ENCODE measurements at places on chromosomes 1 and 21. TPM values are rescaled to one million over a fixed set of nuclear protein-coding genes. Genes with fewer than 3 reads are reported as not detected.

- no peak for DNase-seq
Observed at GRCh38 chr21:36765229-36765628, 66.3 kb downstream of the SIM2 start.

- DNase-seq = no peak
Observed at GRCh38 chr1:42138586-42138985, 14.6 kb upstream of the GUCA2B start.

DNA sequence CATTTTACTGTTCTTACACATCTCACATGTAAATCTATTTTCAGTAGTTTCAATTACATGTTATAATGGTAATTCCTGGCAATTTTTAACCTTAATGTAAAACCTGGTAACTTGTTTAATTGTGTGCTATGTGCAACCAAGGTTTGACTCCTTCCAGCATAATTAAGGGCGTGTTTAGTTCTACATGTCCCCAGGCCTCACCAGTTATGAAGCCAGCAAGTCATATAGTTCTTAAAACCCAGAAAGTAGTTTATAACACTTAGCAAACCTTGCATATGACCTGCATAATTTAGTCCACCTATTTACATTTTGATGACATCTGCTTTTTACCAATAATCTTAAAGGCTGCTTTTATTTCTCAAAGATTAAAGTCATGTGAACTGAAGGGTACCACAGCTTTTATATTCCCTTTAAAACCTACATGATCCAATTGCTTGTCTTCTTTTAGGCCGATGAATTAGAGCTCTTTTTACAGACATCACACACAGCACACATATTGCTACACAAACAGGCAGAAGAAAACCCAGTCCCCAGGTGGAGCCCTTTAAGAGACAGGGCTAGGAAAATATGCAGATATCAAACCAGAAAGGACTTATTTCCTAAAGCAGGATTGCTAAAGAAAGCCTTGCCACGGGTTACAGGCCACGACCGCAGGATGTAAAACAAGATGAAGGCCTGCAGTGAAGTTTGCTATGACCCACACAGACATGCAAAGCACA lies 23.2 kb upstream of the SYCP1 start:
- DNase-seq = no peak

- DNase-seq = no peak
Observed at GRCh38 chr1:80445033-80445432, 1355.7 kb upstream of the ADGRL2 start.

The RNF223 gene
- total RNA-seq = not detected

The GPA33 gene
- total RNA-seq = not detected

GRCh38 chr1:24990779-24991641 lies 60.9 kb upstream of the RUNX3 start:
- DNase-seq = no peak

- DNase-seq = no peak
Observed at GRCh38 chr1:28663871-28664470, 4.6 kb upstream of the GMEB1 start.

DNA sequence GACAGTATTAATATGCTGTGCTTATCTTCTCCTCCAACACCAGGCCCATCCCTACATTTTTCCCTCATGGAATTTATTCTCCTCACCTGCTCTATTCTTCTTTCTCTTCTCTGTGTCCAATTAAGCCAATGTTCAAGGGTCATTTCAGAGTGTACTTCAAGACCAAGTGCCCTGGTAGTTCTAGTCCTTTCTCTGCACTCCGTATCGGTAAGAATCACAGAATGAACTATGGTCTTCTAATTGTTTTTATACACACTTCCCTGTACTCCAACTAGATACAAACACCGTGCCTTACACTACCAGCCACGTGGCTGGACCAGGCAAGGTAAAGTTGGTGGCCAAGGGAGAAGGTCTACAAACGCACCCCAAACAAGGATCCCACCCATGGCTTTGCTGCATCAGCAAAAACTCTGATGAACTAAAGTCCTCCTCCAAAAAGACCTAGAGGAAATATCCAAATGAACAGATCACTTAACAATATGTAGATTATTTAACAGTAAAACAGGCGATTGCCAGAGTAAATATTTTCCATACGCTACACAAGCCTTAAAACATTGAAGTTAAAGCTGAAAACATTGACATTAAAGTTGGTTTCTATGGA lies 40.1 kb upstream of the LPAR3 start:
- DNase-seq = no peak

GRCh38 chr1:175209493-175209921 lies 16.9 kb upstream of the KIAA0040 start:
- DNase-seq = no peak

DNA sequence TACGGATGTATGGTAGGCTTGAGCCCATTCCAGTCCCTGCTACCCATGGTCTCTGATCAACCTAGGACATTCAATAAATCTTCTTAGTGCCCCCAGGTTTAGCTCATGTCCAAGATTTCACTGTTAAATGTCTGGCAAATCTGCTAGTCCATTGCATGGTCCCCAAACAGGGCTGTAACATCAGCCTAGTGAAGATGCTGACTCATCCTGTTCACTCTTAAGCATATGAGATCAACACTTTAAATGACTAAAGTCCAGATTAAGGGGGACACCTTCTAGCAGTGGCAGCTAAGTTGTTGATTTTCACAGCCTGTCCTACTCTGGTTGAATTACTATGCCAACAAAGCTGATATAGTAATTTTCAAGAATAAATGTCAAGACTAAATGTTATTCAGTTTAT lies 46.5 kb upstream of the NUF2 start:
- DNase-seq = no peak

The IFI6 gene
- 28.4 TPM for total RNA-seq

DNA sequence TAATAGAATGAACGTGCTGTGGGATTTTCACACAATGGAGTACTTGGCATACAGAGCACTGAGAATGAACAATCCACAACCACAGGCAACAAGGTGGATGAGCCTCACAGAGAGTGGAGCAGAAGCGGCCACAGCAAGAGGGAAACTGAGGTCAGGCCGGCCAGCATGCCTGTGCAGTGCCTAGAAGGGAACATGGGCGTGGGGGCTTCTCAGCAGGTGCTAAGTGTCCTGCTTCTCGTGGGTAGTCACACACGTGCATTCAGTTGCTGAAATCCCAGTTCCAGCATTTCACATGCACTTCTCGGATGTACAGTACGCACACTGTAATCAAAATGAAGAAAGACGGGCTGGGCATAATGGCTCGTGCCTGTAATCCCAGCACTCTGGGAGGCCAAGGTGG lies 33.1 kb downstream of the WDR4 start:
- DNase-seq = no peak

- DNase-seq = no peak
Observed at GRCh38 chr1:100423832-100424337, 71.6 kb downstream of the CDC14A start.

The ITLN2 gene
- total RNA-seq = not detected

The ADAMTS4 gene
- 13.6 TPM for total RNA-seq

The DCLRE1B gene
- total RNA-seq = 10.7 TPM

GRCh38 chr1:116508984-116509980 lies 61.5 kb downstream of the CD58 start:
- peak; percentile 68 for DNase-seq

GRCh38 chr1:64900916-64901315 lies 65.4 kb downstream of the JAK1 start:
- DNase-seq = no peak

The SYTL1 gene
- total RNA-seq = not detected

The NUDT4B gene
- not detected for total RNA-seq

GRCh38 chr21:31232344-31232743 lies 111.7 kb downstream of the TIAM1 start:
- DNase-seq = no peak

GRCh38 chr1:84301785-84302385 lies 377 bp downstream of the SAMD13 start:
- no peak for DNase-seq

- DNase-seq = peak; percentile 14
Observed at GRCh38 chr1:59236721-59237545, 60.0 kb upstream of the FGGY start.

- no peak for DNase-seq
Observed at GRCh38 chr1:219514728-219515127, 98.2 kb downstream of the ZC3H11B start.

- no peak for DNase-seq
Observed at GRCh38 chr1:50231209-50231608, 122.5 kb downstream of the ELAVL4 start.

- DNase-seq = no peak
Observed at GRCh38 chr1:10652626-10653025, 143.8 kb downstream of the CASZ1 start.

The CELA3A gene
- not detected for total RNA-seq

GRCh38 chr1:3117879-3118278 lies 48.9 kb downstream of the PRDM16 start:
- no peak for DNase-seq

GRCh38 chr1:26405281-26405915 lies 5.2 kb upstream of the LIN28A start:
- DNase-seq = no peak

GRCh38 chr1:21217812-21218596 lies 41.3 kb upstream of the EIF4G3 start:
- peak; percentile 42 for DNase-seq

DNA sequence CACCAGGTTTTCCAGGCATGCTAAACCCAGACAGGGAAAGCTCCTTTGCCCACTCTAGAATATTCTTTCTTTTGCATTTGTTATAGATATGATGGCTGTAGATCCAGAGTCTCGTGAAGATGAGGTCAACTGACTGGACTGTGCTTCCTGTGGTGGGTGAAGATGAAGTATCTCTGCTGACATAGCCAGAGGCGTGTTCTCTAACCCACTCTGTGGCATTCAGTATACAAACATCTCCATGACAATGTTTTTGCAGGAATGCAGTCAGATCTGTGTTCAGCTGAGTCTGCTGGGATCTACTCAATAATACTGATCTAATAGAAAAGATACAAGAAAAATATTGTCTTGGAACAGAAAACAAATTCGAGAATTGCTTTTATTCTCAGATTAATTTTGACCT lies 11.3 kb downstream of the RWDD2B start:
- DNase-seq = no peak

DNA sequence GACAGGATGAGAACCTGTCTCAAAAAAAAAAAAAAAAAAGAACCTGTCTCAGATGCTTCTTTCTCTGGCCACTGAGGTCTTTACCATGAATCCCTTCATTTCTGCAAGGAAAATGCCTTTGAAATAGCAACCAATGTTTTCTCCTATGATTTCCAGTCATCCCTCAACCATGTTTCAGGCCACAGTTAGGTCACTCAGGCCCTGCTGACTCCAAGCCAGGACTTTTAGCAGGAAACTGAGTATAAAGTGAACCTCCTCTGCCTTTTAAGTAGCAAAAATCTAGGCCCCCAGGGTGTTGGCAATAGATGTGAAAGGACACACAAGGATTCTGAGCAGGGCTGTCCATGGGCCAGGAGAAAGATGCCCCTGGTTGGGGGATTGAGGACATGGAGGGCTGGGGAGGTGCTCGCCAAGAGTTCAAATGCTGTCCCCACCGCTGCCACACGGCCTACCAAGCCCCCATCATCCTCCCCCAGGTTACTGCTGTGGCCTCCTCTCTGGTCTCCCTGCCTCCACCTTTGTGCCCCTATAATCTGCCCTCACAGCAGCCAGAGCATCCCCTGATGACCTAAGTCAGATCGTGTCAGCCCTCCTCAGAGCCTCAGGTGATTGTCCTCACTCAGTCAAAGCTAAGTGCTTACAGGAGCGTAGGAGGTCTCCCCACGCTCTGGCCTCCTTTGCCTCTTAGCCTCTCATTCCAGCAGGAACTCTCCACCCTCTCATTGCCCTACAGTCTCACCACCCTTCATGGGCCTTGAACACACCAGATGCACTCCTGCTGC lies 54.6 kb downstream of the MATN1 start:
- DNase-seq = no peak

The FMO2 gene
- total RNA-seq = not detected

GRCh38 chr1:30120245-30121000 lies 603.0 kb downstream of the MATN1 start:
- DNase-seq = no peak

The PRKAA2 gene
- total RNA-seq = 0.78 TPM

GRCh38 chr1:197284325-197284724 lies 16.3 kb downstream of the CRB1 start:
- DNase-seq = no peak

- DNase-seq = no peak
Observed at GRCh38 chr1:117574161-117574835, 31.6 kb upstream of the TENT5C start.

GRCh38 chr1:1371364-1371745 lies 3.7 kb downstream of the AURKAIP1 start:
- no peak for DNase-seq

The WNT3A gene
- total RNA-seq = not detected

The SLAMF9 gene
- total RNA-seq = not detected

DNA sequence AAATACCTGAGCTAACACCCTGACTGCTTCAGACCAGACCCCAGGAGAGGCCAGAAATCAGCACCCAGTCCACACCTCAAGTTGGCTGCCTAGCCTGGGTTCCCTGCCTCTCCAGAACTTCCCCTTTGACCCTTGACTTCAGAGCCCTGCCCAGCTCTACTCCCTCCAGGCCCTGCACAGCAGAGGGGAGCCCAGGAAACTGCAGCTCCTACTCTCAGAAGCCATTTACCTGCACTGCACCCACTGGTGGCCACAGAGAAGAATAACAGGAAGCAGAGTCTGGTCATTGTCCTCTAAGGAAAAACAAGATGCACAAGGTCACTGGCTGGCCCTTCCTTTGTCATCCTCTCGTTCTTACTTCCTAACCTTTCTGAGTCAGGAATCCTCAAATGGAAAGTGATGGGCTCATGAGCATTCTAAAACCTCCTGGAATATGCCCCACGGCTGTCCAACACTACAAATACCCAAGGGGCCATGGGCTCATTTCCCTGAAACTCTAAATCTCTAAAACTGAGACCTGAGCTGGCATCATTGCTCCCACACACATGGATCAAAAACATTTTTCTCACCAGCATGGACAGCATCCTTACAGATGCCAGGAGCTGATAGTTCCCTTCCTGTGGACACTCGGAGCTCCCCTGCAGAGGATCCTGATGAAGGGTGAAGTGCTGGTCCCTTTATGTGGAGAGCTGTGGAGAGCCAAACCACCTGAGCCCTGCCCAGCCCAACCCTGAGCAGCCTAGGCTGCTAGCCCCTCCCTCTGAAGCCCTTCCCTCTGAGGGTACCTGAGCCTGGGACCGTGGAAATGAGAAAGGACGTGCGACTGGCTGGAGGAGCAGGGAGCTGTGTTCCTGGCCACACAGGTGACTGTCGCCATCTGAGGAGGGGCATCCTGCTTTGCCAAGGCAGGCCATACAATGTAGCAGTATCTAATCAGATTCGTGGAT lies at the start of gene ITLN2:
TSS of gene ITLN2 (minus strand) at position 652 of the 947 bp plus-strand sequence. CDS start at position 584, 68 bp downstream.
- DNase-seq = no peak

The KIF2C gene
- total RNA-seq = 44.3 TPM

Data from endothelial cell of umbilical vein (primary cell).